Glutamatergic neuron (in vitro differentiated cells): ENCODE measurements at places on chromosomes 12 and 14. TPM values are rescaled to one million over a fixed set of nuclear protein-coding genes. Genes with fewer than 3 reads are reported as not detected.

SLC4A8 gene
- total RNA-seq = 80.0 TPM

HIGD1C gene
- not detected for total RNA-seq

ESYT1 gene
- 144 TPM for total RNA-seq

- no peak for DNase-seq
These were observed 53.6 kb downstream of the TEAD4 start for GRCh38 chr12:3012786-3013185.

DNA sequence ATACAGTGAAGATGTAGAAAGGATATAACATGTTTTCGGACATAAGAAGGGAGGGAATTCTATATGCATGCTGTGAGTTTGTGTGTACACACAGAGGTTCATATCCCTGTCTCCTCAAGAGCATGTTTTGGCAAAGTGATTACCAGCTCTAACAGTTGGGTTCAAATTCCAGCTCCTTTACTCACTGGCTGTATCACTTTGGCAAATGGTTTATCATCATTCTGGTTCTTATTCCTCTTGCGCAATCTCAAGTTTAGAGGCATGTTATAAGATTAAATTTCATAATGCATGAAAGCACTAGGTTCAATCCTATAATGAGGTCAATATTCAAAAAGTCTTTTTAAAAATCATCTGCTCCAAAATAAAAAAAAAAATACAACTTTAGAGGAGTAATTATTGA is 107.7 kb upstream of the LRFN5 start:
- no peak for DNase-seq

- DNase-seq = no peak
These were observed 75.5 kb upstream of the CAND1 start for GRCh38 chr12:67193704-67194103.

- no peak for DNase-seq
These were observed 115.1 kb upstream of the MDGA2 start for GRCh38 chr14:47790477-47790876.

- no peak for DNase-seq
These were observed 5.2 kb upstream of the TEP1 start for GRCh38 chr14:20418501-20418909.

- no peak for DNase-seq
These were observed 304.4 kb downstream of the MED13L start for GRCh38 chr12:115973066-115973465.

GRCh38 chr12:3049611-3050249 is 27.4 kb upstream of the TSPAN9 start:
- no peak for DNase-seq

DNA sequence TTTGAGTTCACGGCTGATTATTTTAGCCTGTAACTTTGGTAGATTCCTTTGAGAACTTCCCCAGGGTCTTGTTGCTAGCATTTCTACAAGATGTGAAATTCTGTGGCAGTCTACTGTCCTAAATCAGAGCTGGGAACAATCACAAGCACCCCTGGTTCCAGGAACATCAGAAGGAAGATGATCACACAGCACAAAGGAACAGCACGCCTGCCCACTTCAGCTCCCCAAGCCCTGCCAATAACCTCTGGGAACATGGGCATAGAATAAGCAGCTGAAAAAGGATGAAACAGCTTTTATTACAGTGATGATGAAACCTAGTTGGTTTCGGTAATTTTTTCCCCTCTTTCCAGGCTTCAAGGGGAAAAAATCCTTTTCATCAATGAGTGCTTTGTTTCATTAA is 12.3 kb downstream of the GPR19 start:
- DNase-seq = no peak

GRCh38 chr14:105018414-105018813 is 2.5 kb downstream of the CDCA4 start:
- DNase-seq = no peak

- no peak for DNase-seq
These were observed 52.9 kb downstream of the PEBP1 start for GRCh38 chr12:118188690-118189371.

- no peak for DNase-seq
These were observed 88.2 kb downstream of the DUSP16 start for GRCh38 chr12:12474471-12474928.
